Natural killer cell (primary cell): ENCODE measurements at places on chromosomes 2 and 18. TPM values are rescaled to one million over a fixed set of nuclear protein-coding genes. Genes with fewer than 3 reads are reported as not detected.

Gene NYAP2
- not detected for total RNA-seq

Gene OTOS
- total RNA-seq, result not detected

GRCh38 chr2:30180226-30180625 lies 33.4 kb downstream of the YPEL5 start:
- DNase-seq, result no peak

GRCh38 chr2:19545507-19545906 lies 187.1 kb upstream of the OSR1 start:
- no peak for DNase-seq

GRCh38 chr2:171407676-171408044 lies 26.1 kb downstream of the METTL8 start:
- no peak for DNase-seq

GRCh38 chr2:163733301-163733938 lies 2.4 kb downstream of the FIGN start:
- no peak for DNase-seq
